ENCODE measurements at places on chromosomes 7 and 10. TPM values are rescaled to one million over a fixed set of nuclear protein-coding genes. Genes with fewer than 3 reads are reported as not detected.

The ASAH2B gene
- total RNA-seq: 7.7 TPM

The CYP3A4 gene
- total RNA-seq: not detected

The LRRD1 gene
- not detected for total RNA-seq

The ATOH7 gene
- not detected for total RNA-seq

The TBXAS1 gene
- total RNA-seq: 1.5 TPM

DNA sequence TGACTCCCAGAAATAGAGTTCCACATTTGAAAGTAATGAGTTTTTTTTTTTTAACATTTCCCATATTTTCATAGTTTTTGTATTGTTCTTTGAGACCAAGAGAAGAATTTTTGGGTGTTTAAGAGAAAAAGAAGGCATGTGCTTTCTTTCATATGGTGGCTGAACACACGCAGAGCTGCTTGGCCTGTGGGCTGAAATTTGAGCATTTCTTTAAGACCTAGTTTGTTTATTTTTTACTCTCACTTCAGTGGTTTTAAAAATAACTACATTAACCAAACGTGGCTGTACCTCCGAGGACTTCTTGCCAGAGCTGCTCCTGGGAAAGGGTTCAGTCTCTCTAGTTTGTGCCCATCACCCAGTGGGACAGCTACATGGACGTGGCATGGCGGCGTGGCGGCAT, 58.3 kb downstream of the INPP5A start:
- peaks cover 23% of the 10 kb centered on the region for H3K36me3 ChIP-seq
- H3K27ac ChIP-seq: no peak overlapping the region
- no peak overlapping the region for H3K4me3 ChIP-seq
- H3K27me3 ChIP-seq: no peaks in the 10 kb centered on the region
- DNase-seq: no peak

GRCh38 chr10:22022257-22023032, 18.9 kb upstream of the DNAJC1 start:
- peaks cover 18% of the 10 kb centered on the region for H3K4me1 ChIP-seq
- H3K27ac ChIP-seq: peak overlapping the region; percentile 78
- peak overlapping the region; percentile 50 for H3K4me3 ChIP-seq
- no peaks in the 10 kb centered on the region for H3K27me3 ChIP-seq
- peaks cover 6% of the 10 kb centered on the region for H3K36me3 ChIP-seq
- DNase-seq: no peak

GRCh38 chr10:124157271-124157681, 63.9 kb upstream of the CHST15 start:
- no peaks in the 10 kb centered on the region for H3K4me1 ChIP-seq
- H3K27ac ChIP-seq: no peak overlapping the region
- DNase-seq: no peak
- peaks cover 14% of the 10 kb centered on the region for H3K27me3 ChIP-seq
- no peaks in the 10 kb centered on the region for H3K36me3 ChIP-seq
- no peak overlapping the region for H3K4me3 ChIP-seq

- no peaks in the 10 kb centered on the region for H3K36me3 ChIP-seq
- H3K27ac ChIP-seq: no peak overlapping the region
- no peak overlapping the region for H3K4me3 ChIP-seq
- no peaks in the 10 kb centered on the region for H3K4me1 ChIP-seq
- DNase-seq: no peak
- H3K27me3 ChIP-seq: no peaks in the 10 kb centered on the region
These were observed 432.2 kb downstream of the DPP6 start for GRCh38 chr7:154484406-154484805.

DNA sequence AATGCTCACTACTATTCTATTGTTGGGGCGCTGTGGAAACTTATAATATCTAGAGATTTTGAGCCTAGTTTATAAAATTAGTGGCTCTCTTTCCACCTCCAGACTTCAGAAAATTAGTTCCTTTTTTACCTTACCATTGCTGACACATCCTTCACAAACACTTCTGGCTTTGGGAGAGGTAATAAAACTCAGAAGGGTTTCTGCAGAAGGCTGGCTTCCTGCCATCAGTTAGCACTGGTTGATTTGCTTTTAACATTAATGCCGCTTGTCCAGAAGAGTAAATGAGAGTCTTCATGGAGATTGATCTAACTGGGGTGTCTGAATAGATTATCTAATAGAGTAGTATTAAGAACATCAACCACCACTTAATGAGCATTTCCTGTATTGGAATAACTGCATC, 20.3 kb downstream of the ACSM6 start:
- DNase-seq: no peak
- H3K27me3 ChIP-seq: peaks cover 5% of the 10 kb centered on the region
- no peak overlapping the region for H3K27ac ChIP-seq
- no peaks in the 10 kb centered on the region for H3K4me1 ChIP-seq
- peaks cover 11% of the 10 kb centered on the region for H3K36me3 ChIP-seq

DNA sequence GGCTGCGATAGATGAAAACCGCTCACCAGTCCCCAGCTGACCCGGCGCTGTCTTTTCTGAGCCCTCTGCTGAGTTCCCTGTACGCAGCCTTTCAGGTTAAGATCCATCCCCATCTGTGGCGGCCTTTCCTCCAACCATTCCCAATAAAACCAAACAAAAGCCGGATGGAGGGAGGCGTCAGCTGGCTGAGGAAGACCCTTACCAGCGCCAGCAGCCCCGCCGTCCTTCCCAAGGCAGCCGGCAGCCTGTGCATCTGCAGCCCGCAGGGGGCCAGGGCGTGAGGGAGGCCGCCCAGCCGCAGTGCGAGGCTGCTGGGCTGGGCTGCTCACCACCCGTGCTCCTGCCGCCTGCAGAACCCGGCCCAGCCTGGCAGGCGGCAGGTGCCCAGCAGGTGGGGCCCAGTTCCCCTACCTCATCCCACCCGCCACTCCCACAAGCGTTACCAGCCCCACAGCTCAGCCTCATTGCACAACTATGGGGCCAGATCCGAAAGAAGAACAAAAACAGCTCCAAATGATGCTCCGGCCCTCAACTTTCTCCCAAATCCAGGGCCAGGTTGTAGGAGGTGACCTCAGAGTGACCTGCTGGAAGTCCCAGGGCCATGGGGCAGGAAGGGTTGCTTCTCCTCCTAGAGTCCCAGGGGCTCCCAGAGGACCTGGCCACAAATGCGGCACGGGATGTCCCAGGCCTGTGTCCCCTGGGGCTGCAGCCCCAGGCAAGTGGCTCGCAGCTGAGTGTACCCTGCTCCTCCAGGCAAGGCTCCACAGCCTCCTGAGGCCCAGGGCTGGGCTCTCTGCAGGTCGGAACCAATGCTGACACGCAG, 23.8 kb downstream of the PAPOLB start:
- no peaks in the 10 kb centered on the region for H3K36me3 ChIP-seq
- no peaks in the 10 kb centered on the region for H3K4me1 ChIP-seq
- DNase-seq: no peak
- H3K27me3 ChIP-seq: no peaks in the 10 kb centered on the region

GRCh38 chr7:93202594-93203250, 23.5 kb downstream of the HEPACAM2 start:
- H3K4me3 ChIP-seq: no peak overlapping the region
- no peak overlapping the region for H3K27ac ChIP-seq
- DNase-seq: no peak
- H3K4me1 ChIP-seq: no peaks in the 10 kb centered on the region
- H3K27me3 ChIP-seq: peaks cover 20% of the 10 kb centered on the region
- no peaks in the 10 kb centered on the region for H3K36me3 ChIP-seq

DNA sequence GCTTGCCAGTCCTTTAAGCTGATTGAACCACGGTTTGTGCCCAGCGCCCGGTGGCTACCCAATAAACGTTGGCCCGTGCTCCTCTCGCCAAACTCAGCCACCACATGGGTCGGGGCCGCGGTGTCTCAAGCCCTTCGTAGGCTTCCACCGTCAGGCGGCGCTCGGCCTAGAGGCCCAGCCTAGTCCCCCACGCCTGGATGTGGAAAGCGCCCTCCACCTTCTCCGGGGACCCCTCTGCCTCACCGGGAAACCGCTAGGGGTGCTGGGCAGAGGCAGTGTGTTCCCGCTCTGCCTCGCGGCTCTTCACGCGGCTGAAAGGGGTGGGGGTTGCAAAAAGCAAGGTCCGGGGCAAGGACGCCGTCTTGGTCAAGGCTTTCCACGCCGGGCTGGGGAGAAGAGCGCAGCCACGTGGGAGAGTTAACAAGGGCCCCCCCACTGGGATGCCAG, 29.8 kb downstream of the LEP start:
- peaks cover 5% of the 10 kb centered on the region for H3K4me1 ChIP-seq
- H3K4me3 ChIP-seq: peak overlapping the region; percentile 19
- H3K27ac ChIP-seq: no peak overlapping the region
- H3K36me3 ChIP-seq: no peaks in the 10 kb centered on the region
- no peak for DNase-seq

DNA sequence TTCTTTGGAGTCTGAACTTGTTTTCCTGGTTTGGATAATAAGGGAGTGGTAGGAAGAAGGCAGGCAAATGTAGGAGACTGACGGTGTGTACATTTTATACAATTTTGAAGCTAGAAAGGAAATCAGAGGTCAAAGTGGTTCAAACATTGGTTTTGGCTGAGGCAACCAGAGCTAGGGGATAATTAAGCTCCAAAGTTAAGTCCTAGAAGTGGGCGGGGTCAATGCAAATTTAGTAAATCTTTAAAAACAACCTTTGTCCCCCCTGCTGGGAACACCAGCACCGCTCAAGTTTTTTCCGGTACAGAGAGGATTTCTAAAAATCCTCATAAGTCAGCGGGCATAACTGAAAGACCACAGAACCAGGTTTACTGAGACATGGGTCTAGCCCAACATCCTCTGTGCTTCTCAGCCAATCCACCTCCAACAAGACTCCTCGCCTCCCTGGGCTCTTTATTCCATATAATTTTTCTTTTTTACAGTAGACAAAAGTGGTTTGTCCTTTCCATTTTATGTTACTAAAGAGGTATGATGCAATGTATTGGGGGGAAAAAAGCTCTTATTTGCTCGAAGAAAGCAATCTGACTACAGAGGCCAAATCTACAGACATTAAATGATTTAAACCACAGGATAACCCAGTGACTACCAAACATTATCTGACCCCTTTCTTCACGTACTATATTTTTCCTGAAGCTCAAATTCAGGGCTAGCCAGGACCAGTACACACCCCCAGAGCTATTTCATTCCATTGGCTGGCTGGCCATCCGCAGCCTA, 1.6 kb downstream of the GLUD1 start:
- H3K36me3 ChIP-seq: peaks cover 42% of the 10 kb centered on the region
- peak; percentile 9 for DNase-seq
- H3K4me3 ChIP-seq: peak overlapping the region; percentile 90
- peaks cover 61% of the 10 kb centered on the region for H3K4me1 ChIP-seq

GRCh38 chr7:131546583-131547141, 9.8 kb downstream of the PODXL start:
- H3K4me3 ChIP-seq: no peak overlapping the region
- H3K27ac ChIP-seq: no peak overlapping the region
- no peaks in the 10 kb centered on the region for H3K36me3 ChIP-seq

DNA sequence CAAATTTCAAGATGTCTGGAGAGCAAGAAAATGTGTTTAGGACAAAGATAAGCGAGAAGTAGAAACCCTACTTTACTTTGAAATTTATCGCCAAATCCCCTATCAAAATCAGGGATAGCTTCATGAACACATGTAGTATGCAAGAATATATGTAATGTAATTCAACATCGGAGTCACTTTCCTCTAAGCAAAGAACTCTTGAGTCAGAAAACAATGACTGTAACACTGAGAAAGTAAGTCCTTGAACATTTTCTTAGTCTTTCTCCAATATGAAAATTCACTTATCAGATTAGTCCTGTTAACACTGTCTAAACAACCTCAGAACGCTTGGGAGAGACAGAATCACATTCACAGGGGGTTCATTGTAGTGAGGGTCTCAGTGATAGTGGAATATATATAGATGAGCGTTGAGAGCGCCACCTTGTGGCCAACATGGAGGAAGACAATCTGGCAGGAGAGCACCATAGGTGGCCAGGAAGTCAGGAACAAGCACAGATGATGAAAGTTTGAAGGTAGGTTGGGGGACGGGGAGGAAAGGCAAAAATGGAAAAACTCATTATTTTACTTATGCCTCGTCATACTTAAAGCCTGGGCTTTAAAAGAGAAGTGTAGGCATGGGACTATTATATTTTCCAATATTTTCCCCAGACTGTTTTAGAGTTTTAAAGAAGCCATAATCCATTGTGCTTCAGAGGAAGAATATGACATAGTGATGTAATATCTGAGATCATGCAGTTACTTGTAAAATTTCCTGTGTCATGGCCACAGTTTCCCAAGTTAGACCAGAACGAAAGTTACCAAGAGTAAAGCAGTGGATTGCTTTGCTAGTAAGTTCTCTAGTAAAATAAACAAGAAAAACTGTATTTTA, 115.5 kb upstream of the GNAI1 start:
- H3K27me3 ChIP-seq: no peaks in the 10 kb centered on the region
- no peaks in the 10 kb centered on the region for H3K4me1 ChIP-seq
- H3K4me3 ChIP-seq: no peak overlapping the region
- H3K36me3 ChIP-seq: no peaks in the 10 kb centered on the region
- peak; percentile 19 for DNase-seq
- no peak overlapping the region for H3K27ac ChIP-seq

All from activated naive CD8-positive, alpha-beta T cell treated with anti-CD3 and anti-CD28 coated beads for 36 hours (primary cell).